ENCODE measurements at places on chromosomes 7 and 10.

GRCh38 chr10:89651916-89652573 lies 7.0 kb upstream of the PANK1 start:
- DNase-seq: no peak

- no peak for DNase-seq
These were observed 567 bp downstream of the KCNH2 start for GRCh38 chr7:150977382-150978125.

GRCh38 chr7:57388761-57389160 lies 61.2 kb upstream of the ZNF716 start:
- no peak for DNase-seq

- DNase-seq: no peak
These were observed 11.5 kb downstream of the NPFFR1 start for GRCh38 chr10:70271996-70272924.

GRCh38 chr7:123847868-123848267 lies 2.9 kb downstream of the HYAL4 start:
- DNase-seq: no peak

GRCh38 chr10:30979956-30980355 lies 51.7 kb downstream of the ZNF438 start:
- no peak for DNase-seq

DNA sequence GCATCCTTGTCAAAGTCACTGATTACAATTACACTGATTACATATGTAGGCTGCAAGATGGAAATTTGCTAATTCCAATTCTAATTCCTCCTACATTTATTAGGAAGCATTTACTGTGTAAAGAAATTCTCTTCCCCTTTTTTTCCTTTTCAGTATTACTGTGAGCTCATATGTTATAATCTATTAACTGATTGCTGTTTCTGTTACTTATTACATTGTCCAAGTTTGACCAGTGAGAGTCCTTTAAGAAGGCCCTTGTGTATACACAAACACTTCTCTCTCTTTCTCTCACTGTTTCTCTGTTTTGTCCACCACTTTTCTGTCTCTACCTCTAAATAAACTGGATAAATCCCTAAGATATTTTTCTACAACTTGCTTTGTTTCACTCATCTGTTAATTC lies 31.5 kb downstream of the PHF14 start:
- no peak for DNase-seq

DNA sequence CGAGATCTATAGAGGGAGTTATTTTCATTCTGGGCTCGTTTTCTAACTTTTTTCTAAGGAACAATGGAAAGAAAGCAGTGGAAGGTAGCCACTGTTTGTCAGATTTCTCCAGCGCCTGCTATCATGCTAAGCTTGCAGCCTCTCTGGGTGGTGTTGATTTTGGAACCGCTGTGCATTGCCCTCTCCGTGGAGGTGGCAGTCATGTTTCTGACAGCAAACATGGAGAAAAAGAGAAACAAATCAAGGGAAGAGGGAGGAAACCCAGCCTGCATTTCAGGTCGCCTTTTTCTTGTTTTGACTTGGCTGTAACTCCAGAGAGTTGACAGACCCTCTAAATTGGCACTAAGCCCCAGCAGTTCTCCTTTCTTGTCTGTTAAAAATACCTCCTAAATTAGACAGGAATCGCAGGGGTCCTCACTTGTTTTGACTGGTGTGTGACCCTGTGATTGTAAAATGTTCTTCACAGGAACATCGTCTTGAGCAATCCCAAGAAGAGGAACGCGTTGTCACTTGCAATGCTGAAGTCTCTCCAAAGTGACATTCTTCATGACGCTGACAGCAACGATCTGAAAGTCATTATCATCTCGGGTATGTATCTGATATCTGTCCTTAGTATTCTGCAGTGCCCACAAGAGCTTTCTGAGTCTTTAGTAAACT lies 4.8 kb downstream of the ECHDC3 start:
- DNase-seq: no peak

DNA sequence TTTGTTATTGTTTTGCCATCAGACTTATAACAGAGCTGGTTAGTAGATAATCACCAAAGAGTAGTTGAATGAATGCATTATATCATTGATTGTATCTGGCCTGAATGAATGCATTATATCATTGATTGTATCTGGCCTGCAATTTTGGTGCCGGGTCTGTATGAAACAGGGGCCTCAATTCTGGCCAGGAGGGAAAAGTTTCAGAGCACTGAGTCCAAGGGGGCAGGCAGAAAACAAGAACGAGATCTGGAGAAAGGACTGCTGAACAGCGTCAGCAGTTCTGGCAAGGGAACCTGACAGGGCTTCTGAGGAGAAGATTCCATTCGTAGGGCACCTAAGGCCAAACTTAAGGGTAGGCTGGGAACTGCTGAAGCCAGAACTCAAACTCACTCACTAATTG lies 128.0 kb downstream of the SEMA3C start:
- DNase-seq: no peak

DNA sequence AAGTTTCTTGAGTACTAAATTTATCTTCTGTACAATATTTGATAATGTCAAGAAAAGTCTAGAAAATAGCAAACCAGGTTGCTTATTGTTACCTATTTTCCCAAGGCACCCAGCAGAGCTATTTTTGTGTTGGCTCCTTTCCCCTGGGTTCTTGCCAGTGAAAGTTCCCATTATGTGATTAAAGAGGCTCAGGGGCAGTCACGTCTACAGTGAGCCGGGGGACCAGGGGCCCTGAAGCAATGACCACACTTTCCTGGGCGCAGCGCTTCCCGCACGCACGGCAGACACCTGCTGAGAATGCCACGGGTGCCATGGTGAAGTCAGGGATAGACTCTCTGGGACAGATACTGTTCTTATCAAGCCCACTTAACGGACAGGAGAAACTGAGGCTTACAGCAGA lies 10.4 kb upstream of the CNPY1 start:
- no peak for DNase-seq

DNA sequence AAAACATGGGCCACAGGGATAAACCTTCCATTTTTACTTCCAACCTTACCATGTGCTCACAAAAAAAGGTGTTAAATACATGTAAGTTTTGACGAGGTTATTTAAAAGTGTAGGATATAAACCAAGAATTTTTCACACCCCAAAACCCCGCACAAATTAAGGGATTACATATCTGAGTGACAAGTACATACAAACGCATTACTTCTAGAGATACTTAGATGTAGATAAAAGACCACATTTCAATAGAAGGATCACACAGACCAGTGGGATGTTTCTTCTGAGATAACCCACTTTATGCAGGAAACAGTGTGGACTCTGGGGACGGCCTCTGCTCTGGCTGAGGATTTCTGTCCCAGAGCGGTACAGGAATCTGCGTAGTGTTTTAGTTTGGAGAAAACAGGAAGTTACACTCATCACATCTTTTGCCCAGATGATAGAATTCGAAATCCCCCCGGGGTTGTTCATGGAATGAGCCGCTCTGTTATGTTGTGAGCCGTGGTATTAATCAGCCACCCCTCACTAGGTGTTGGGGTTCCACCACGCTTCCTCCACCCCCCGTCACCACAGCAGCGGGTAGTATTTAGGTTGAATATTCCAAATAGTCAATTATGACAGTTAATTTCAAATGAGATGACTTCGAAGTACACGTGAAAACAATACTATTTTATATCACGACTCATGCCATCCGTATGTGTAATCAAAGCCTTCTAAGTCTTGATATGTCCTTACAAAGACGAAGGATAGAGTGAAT lies 1.3 kb upstream of the CUL1 start:
- DNase-seq: peak; percentile 43

GRCh38 chr10:22856444-22857074 lies 71.3 kb upstream of the ARMC3 start:
- DNase-seq: no peak

GRCh38 chr10:33489501-33490176 lies 155.2 kb upstream of the NRP1 start:
- no peak for DNase-seq

DNA sequence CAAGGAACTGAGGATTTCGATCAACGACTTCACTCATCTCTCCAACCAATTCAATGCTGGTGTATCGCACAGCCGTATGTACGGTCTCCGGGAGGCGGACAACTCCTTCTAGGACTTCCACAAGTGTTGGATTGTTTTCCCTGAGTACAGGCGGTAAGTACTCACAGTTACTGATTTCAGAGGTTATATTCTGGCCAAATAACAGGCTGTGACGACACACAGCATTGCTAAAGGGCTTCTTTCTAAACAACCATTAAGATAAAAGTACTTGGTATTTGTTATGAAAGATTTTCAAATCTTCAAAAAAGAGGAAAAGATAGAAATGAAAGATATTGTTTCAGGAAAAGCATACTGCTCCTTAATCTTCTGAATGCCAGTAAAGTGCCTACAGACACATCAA lies 52.2 kb downstream of the IRF5 start:
- DNase-seq: no peak

GRCh38 chr7:39130857-39131526 lies 153.3 kb downstream of the POU6F2 start:
- DNase-seq: no peak

GRCh38 chr10:18456984-18457383 lies 194.4 kb downstream of the NSUN6 start:
- DNase-seq: no peak

DNA sequence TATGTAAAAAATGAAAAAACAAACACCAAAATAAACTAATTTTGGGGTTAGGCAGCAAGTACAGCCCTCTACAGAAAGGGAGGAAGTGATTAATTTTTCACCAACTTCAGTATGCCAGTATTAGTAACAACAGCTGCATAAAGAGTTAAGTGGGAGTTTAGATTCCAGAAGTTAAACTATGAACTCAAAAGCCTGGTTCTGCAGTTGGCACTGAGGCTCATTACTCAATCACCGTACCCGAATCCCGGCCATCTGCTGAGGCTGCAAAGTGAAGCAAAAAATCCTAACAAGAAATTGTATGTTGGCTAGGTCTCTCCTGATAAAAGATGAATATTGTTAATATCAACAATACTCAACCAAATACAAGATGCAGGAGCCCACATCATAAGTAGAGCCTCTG lies 4.0 kb downstream of the NUDT5 start:
- DNase-seq: no peak

DNA sequence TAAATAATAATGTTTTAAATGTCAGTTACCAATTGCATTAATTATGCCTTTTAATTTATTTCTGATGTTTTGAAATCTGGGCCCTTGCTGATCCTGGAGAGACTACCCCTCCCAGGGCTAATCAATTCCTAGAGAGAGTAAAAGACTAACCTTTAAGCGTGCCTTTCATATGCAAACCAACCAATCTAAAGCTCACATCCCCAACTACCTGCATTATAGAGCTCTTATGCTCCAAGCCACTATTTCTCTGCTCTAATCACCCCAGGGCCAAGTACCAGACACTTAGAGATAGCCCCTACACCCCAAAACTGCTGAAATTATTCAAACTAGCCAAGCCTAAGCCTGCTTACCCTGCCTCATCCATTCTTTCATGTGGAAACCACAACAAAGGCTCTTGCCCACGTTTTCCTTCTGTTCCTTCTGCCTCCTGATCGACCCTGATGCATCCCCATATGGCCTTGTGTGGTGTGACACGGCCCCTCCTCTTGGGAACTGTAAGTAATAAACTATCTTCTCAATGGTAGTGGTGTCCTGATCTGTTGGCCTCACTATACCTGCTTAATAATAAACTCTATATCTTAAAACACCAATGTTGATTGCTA lies 97.7 kb downstream of the HIBADH start:
- no peak for DNase-seq

GRCh38 chr7:90407484-90407821 lies 4.2 kb downstream of the CLDN12 start:
- DNase-seq: no peak

DNA sequence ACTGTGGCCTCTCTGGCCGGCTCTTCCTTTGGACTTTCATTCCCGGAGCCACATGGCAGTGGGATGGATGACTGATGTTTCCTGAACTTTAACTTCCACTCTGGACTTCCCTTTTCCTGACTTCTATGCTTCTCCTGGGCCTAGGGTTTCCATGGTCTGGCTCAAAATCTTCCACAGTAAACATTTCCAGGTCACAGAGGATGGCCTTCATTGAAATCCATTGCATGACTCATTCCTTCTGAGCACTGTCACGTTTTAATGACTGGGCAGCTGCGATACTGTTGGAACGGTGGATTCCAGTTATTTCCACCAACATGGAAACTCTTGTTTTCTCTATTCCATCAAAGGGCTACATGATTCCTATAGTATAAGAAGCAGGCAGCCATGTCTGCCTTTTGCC lies 24.4 kb upstream of the ZNF273 start:
- DNase-seq: no peak

DNA sequence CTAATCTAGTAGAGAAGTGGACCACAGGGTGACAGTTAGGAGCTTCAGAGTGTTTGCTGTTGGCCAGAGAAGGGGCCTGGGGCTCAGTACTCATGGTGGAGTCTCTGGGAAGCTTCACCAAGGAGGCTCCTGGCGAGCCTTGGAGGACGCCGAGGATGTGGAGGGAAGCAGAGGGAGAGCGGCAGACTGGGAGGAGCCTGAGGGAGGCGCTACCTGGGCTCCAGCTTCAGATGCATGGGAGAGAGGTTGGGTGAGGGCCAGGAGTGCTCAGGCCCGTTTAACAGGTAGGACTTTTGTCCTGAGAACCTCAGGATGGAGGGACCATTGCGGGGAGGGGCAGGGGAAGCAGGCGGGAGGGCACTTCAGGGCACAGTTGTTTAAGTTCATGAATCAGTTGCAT lies 24.2 kb downstream of the DOCK1 start:
- DNase-seq: no peak

- no peak for DNase-seq
These were observed 246.3 kb upstream of the VWC2 start for GRCh38 chr7:49527182-49527581.

DNA sequence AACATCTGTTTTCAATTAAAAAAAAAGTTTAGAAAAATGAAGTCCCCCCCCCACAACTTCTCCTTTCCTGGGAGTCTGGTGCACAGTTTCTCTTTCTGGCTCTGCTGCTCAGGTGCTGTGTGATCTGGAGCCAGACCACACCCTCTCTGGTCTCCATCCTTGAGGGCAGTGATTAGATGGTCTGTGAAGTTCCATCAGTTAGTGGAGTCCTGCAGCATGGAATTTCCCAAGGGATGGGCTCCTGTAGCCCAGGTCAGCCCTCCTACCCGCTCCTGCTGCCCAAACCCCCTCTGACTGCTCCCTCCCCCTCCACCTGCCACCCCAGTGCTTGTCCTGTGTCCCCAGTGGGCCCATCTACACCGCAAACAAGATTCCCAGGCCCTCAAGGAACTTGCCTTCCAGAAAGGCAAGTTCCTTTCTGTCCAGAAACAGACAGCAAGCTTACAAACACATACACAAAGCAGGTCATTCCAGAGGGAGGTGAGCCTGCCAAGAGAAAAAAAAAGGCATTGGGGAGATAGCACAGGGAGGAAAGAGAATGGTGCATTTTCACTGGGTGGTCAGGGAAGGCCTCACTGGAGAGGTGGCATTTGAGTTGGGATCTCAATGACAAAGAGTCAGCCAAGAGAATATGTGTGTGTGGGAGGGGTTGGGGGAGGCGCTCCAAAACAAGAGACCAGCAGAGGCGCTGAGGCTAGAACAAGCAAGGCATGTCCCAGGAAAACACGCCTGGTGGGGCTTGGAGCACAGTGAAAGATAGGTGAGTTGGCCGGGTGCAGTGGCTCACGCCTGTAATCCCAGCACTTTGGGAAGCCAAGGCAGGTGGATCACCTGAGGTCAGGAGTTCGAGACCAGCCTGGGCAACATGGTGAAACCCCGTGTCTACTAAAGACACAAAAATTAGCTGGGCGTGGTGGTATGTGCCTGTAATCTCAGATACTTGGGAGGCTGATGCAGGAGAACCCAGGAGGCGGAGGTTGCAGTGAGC lies 49.5 kb upstream of the SLC29A3 start:
- no peak for DNase-seq
